ENCODE measurements at places on chromosomes 1 and 21. TPM values are rescaled to one million over a fixed set of nuclear protein-coding genes. Genes with fewer than 3 reads are reported as not detected.

ATP6V1G3 gene
- not detected for total RNA-seq

OR6K3 gene
- total RNA-seq = not detected

DPYD gene
- 65.7 TPM for total RNA-seq

RAP1GAP gene
- total RNA-seq = 31.6 TPM

NBPF6 gene
- total RNA-seq = not detected

SELE gene
- 0.31 TPM for total RNA-seq

CA14 gene
- total RNA-seq = 1.3 TPM

APCS gene
- not detected for total RNA-seq

TCHH gene
- total RNA-seq = under 0.01 TPM

HMGCS2 gene
- not detected for total RNA-seq

C1orf21 gene
- 46.6 TPM for total RNA-seq

CELA3B gene
- total RNA-seq = not detected

SEC16B gene
- total RNA-seq = 1.3 TPM

G0S2 gene
- total RNA-seq = 2.2 TPM

ZBTB21 gene
- 12.8 TPM for total RNA-seq

SYT14 gene
- 75.1 TPM for total RNA-seq

DNTTIP2 gene
- 32.2 TPM for total RNA-seq

CLCA4 gene
- not detected for total RNA-seq

PLA2G4A gene
- total RNA-seq = 0.94 TPM

MCOLN2 gene
- not detected for total RNA-seq

KRTAP7-1 gene
- not detected for total RNA-seq

SPRR2F gene
- not detected for total RNA-seq

SLFNL1 gene
- total RNA-seq = 4.4 TPM

TNFRSF9 gene
- not detected for total RNA-seq

ARTN gene
- 0.31 TPM for total RNA-seq

FCER1G gene
- 3.8 TPM for total RNA-seq

TSSK3 gene
- not detected for total RNA-seq

PLA2G2F gene
- total RNA-seq = not detected

CYP4Z1 gene
- 0.63 TPM for total RNA-seq

RHOU gene
- total RNA-seq = 28.2 TPM

SLC25A34 gene
- total RNA-seq = 1.6 TPM

TAS1R1 gene
- total RNA-seq = not detected

VASH2 gene
- 80.4 TPM for total RNA-seq

OR10T2 gene
- not detected for total RNA-seq

CD1E gene
- not detected for total RNA-seq

ZFYVE9 gene
- 99.8 TPM for total RNA-seq

OR2L13 gene
- total RNA-seq = 1.9 TPM

FABP3 gene
- 139 TPM for total RNA-seq

TTLL7 gene
- total RNA-seq = 287 TPM

PPP1R8 gene
- total RNA-seq = 48.5 TPM

ADGRL4 gene
- 3.1 TPM for total RNA-seq

SMIM1 gene
- total RNA-seq = 2.5 TPM

SRGAP2C gene
- total RNA-seq = 82.3 TPM

ESRRG gene
- 8.1 TPM for total RNA-seq

PARK7 gene
- total RNA-seq = 113 TPM

LAPTM5 gene
- 4.1 TPM for total RNA-seq

UQCRH gene
- 177 TPM for total RNA-seq

TLCD4 gene
- total RNA-seq = 7.8 TPM

CD2 gene
- total RNA-seq = not detected

PTAFR gene
- 1.6 TPM for total RNA-seq

CTXND2 gene
- not detected for total RNA-seq

IFI6 gene
- total RNA-seq = 23.2 TPM

WNT3A gene
- total RNA-seq = not detected

HES3 gene
- total RNA-seq = not detected
